ENCODE measurements at places on chromosomes 3 and 15.

DNA sequence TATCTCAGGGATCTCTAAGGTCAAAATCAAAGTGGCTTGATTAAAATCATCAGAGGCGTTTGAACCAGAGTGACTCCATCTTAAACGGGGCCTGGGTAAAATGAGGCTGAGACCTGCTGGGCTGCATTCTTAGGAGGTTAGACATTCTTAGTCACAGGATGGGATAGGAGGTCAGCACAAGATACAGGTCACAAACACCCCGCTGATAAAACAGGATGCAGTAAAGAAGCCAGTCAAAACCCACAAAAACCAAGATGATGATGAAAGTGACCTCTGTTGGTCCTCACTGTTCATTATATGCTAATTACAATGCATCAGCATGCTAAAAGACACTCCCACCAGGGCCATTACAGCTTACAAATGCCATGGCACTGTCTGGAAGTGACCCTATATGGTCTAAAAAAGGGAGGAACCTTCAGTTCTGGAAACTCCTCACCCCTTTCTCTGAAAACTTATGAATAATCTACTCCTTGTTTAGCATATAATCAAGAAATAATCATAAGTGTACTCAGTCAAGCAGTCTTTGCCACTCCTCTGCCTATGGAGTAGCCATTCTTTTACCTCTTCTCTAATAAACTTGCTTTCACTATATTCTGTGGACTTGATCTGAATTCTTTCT lies 143.3 kb upstream of the SLCO3A1 start:
- no peak for DNase-seq

- DNase-seq: no peak
Measured at GRCh38 chr15:40252438-40253166, 13.7 kb downstream of the PAK6 start.

GRCh38 chr3:21392526-21392925 lies 358.5 kb downstream of the ZNF385D start:
- no peak for DNase-seq

- no peak for DNase-seq
Measured at GRCh38 chr3:48422272-48422671, 7.6 kb downstream of the PLXNB1 start.

GRCh38 chr3:21543380-21544075 lies 207.5 kb downstream of the ZNF385D start:
- no peak for DNase-seq

DNA sequence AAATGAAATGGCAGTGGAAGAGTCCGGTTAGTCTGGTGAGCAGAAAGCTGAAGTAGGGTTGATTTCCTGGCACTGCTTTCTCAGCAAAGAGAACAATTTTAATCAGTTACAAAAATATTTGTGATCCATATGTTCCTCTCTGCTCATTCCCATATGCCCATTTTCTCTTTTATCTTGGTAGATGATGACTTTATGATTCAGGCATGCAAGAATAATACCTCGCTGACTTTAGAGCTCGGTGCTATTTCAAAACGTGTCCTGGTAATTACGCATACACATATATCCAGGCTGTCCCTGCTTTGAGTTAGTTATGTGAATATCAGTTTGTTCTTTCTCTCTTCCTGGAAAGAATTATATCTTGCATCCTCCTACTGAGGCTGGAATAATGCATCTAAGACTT lies 38.5 kb downstream of the ARPP21 start:
- DNase-seq: no peak

- DNase-seq: no peak
Measured at GRCh38 chr15:51348688-51349087, 7.2 kb downstream of the GLDN start.

DNA sequence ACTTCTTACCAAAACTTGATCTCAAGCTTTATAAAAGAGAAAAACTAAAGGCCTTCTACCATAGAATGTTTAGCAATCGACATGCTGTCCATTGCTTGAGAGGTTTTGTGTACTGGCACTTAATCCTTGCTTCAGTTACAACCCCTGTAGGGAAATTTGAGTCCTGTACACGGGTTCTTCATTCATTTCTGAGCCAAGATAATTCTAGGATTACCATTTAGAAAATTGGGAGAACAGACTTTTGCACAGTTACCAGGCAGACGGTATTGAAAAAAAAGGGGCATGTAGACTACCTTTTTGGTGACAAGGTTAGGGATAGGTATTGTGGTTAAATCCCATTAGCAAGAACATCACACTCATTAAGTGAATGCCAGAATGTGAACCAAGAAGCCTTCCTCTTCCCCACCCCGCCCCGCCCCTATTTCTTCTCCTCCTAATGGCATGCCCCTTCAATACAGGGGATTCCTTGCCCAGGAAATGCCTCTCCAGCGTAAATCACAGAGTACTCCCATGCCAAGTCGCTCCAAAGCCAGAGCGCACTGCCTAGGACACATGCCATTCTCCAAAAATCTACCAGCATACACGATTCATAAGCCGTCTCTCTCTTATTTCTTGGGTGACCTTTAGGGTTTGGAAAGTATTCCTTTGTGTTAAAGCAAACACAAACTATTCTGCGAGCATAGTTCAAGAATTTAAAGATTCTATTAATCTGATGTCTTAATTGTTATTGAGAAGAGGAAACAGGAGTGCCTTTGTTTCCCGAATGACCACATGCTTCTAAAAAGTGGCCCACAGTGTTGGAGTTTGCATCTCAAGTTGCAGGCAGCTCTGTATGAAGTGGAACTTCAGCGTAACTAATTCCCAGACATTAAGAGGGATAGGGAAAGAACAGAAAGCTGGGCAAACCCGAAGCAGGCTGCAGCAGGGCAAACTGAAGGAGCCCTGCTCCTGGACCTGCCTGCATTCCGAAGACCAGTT lies 164.0 kb upstream of the NR2F2 start:
- DNase-seq: no peak

DNA sequence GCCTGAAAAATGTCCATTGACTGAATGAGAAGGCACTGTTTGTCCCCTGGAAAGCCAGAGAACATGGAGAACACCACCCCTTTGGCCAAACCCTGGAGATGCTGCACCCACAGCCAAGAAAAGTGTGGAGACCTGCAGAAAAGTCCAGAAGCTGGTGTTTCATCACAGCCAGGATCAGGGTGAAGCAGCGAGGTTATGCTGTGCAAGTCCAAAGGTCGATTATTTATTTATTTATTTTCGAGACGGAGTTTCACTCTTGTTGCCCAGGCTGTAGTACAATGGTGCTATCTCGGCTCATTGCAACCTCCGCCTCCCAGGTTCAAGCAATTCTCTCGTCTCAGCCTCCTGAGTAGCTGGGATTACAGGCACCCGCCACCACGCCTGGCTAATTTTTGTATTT lies 5.5 kb upstream of the CTSH start:
- no peak for DNase-seq

DNA sequence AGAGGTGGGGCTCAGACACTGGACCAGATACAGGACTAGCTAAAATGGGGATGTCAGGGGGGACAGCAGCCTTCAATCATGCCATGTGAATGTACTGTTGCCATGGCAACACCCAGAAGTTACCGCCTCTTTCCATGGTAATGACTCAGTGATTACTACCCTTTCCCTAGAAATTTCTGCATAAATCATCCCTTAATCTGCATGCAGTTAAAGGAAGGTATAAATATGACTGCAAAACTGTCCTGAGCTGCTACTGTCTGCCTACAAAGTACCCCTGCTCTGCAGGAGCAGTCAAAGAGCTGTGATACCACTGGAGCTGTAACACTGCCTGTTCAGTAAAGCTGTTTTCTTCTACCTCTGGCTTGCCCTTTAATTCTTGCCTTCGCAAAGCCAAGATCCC lies 168.2 kb downstream of the PEAK1 start:
- no peak for DNase-seq

Measured in stimulated activated CD4-positive, alpha-beta T cell treated with anti-CD3 and anti-CD28 coated beads, TNF-alpha, amount 100 ng/mL, for 1 hour (primary cell).